ENCODE measurements at places on chromosomes 5 and 9. TPM values are rescaled to one million over a fixed set of nuclear protein-coding genes. Genes with fewer than 3 reads are reported as not detected.

CATSPER3 gene
- not detected for total RNA-seq

S1PR3 gene
- total RNA-seq, result 2.1 TPM

TXNDC8 gene
- not detected for total RNA-seq

FAM153A gene
- total RNA-seq, result not detected

LRRTM2 gene
- total RNA-seq, result 4.5 TPM

SPATA9 gene
- 0.36 TPM for total RNA-seq

Measured in melanocyte of skin (primary cell).